D721Med (cell line): ENCODE measurements at places on chromosomes 2 and 18.

- no peak for DNase-seq
Observed at GRCh38 chr18:8745355-8746014, 40.1 kb downstream of the MTCL1 start.

DNA sequence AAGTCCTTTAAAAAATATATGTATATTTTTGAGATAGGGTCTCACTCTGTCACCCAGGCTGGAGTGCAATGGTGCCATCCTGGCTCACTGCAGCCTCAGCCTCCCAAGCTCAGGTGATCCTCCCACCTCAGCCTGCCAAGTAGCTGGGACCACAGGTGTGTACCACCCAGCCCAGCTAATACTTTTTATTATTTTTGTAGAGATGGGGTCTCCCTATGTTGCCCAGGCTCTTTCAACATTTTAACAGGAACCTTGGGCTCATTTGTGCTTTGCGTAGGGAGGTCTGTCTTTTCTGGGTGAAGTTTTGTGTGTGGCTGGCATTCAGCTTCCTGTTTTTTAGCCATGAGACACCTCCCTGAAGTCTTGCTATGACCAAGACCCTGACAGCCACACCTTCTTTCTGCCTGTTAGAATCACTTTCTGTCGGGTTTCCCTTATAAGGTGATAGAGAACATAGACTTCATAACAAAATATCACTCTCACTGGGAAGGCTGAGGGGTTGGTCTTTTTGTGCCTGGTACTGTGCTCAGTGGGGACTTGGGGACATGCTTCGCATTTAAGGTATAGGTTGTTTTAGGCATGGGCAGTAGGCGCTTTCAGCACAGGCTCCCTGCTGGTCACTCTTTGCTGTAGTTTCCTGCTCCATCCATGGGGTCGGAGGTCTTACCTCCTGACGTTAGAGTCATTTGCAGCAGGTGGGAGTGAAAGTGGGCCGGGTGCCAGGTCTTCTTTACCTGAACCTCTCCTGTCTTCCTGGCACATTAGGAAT lies 3.4 kb downstream of the RAB31 start:
- DNase-seq = no peak

DNA sequence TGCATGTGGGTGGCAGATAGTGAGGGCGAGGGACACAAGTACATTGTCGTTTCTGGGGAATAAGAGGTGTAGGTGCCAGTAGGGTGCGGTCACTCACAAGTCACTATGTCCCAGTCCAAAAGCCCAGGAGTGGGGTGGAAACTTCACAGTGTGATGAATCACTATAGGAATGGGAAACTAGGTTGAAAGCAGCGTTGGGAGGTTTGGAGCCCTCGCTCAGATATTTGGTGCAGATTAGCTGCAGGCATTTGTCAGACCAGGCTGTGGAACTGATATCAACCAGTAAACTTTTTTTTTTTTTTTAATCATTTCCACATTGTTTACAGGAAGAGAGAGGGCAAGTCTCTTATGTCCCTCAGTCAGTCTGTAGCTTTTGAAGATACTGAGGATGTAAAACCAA lies 121.8 kb downstream of the CERS6 start:
- DNase-seq = no peak

- DNase-seq = no peak
Observed at GRCh38 chr2:208101716-208102631, 22.4 kb downstream of the CRYGD start.
